Frontal cortex (tissue), 4 donors: ENCODE measurements at places on chromosomes 16 and 17. TPM values are rescaled to one million over a fixed set of nuclear protein-coding genes. Genes with fewer than 3 reads are reported as not detected.
A peak's percentile ranks its signal among the peaks of the same experiment; 100 is the strongest.

ADGRG3 gene
- not detected for total RNA-seq

KRT31 gene
- 1.2 TPM for total RNA-seq

DPEP1 gene
- 2.4 TPM for total RNA-seq

CCL4 gene
- 1.2 TPM for total RNA-seq

ST3GAL2 gene
- 26.9 TPM for total RNA-seq

KCNJ2 gene
- 13.5 TPM for total RNA-seq

DNAI2 gene
- total RNA-seq: not detected

CASKIN1 gene
- 15.9 TPM for total RNA-seq

TMEM238L gene
- total RNA-seq: not detected

KRT12 gene
- total RNA-seq: not detected

CDH3 gene
- 9.4 TPM for total RNA-seq

TMEM100 gene
- total RNA-seq: 3.3 TPM

GRCh38 chr17:51524524-51524923 is 264.2 kb downstream of the UTP18 start:
- no peak for DNase-seq

GRCh38 chr17:27994586-27994985 is 47.9 kb upstream of the NLK start:
- no peak for DNase-seq

- no peak for DNase-seq
Measured at GRCh38 chr17:34798581-34798980, 162.7 kb downstream of the CCT6B start.

DNA sequence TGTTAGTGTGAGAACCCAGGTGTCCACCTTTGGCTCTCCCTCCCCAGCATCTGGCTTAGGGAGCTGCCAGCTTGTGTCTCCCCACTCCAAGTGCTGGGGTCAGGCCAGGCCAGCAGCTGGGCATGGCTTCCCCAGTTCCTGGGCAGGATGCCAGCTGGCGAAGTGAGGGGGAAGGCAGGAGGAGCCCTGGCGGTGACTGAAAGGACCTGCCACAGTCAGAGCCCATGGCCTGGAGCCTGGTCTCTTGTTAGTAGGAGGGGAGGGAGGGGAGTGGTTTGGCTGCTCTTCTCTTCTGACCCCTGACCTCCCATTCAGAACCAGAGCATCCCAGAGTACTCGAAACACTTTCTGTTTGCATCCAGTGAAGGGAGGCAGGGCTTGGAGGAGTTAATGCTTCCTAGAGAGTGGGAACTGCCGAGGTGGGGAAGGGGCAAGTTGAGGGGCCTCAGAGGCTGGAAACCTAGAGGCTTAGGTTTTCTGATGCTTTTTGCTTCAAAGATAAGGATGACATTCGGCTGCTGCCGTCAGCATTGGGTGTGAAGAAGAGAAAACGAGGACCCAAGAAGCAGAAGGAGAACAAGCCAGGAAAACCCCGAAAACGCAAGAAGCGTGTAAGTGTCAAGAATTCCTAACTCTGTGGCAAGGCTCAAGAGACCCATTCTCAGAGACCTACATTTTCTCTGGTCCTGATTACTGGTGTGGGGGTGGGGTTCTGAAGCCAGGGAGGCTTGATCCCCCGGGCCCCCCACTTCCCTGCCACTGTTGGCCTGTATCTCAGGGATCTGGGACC is 772 bp downstream of the CHD3 start:
- DNase-seq: peak; percentile 90

- DNase-seq: no peak
Measured at GRCh38 chr16:10465821-10466220, 80.0 kb downstream of the ATF7IP2 start.

DNA sequence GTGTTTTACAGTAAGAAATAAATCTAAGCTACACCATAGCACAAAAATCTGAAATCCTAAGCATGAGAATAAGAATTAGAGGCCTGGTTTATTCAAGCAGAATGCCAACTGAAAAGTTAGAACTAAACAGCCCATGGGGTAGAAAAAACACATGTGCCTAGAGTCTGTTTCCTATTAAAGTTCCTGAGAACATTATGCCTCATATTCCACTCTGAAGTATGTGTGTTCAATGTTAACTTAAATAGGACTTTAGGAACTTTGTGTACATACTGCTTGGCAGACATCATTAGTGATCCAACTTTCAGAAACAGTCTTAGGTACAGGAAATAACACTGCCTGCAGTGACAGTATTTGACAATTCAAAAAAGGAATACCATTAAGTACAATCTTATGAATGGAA is 18.2 kb downstream of the HEATR6 start:
- no peak for DNase-seq

GRCh38 chr16:75228143-75228976 is 9.6 kb downstream of the CTRB1 start:
- no peak for DNase-seq

DNA sequence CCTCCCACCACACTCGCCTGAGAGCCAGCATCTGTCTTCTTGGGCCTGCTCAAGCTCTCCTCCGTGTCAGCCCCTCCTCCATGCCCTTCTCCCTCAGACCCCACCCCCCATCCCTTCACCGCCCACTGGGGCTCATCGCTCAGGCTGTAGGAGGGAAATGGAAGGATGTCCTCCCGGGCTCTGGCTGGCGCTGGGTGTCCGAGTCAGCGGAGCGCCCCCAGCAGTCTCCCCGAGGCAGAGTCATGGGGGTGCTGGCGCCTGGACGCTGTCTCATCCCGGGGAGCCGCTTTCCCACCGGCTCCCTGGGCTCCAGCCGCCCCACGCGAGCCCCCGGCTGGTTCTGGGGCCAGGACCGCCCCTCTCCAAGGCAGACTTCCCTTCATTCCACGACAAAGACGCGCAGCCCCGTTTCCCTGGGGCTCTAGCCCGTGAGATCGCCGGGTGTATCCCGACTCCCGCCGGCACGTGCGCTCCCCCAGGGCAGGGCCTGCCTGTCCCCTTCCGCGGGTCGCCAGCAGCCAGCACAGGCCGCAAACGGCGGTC is 428 bp upstream of the ANTKMT start:
- DNase-seq: peak; percentile 75

- peak; percentile 36 for DNase-seq
Measured at GRCh38 chr17:4738136-4739121, 1.2 kb upstream of the ZMYND15 start.

DNA sequence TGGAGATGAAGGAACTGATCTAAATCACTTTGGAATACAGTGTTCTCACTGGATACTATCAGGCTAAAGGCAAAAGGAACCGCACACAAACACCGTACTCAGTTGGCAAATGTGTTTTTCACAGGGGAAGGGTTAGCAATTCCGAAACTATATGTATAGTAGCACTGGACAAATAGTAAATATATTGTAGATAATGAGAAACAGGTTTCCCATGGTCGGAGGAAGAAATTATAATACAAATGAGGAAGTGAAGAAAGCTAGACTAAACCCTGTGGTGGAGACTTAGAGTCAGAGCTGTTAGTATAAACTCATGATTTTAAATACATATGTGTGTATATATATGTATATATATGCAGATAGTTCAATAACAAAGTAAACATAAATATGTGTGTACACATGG is 414.1 kb upstream of the SALL1 start:
- DNase-seq: no peak

- DNase-seq: no peak
Measured at GRCh38 chr17:64240741-64241347, 22.2 kb downstream of the TEX2 start.

DNA sequence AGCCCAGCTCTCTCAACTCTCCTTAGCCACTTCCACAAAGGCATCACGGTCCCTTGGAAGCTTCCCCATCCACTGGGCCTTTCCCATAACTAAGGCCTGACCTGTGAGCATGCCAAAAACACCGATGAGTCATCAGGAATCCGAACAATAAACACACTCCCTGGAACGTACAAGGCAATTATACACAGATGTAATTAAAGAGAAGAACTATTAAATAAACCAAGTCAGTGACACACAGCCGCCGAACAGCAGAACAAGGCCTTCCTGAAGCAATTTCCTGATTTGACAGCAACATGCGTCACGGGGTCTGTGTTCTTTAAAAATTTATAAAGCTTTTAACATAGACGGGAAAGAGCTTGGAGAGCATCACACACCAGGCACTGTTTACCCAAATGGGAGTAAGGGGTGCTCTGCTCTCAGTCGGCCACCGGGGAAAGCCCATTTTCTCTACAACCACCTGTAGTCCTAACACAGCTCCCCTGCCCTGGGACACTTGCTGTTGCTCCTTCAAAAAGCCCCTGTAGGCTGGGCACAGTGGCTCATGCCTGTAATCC is 29.4 kb downstream of the COG7 start:
- no peak for DNase-seq

- DNase-seq: no peak
Measured at GRCh38 chr17:17844500-17844899, 7.7 kb upstream of the SREBF1 start.

GRCh38 chr16:4283939-4284338 is 11.1 kb upstream of the TFAP4 start:
- no peak for DNase-seq

GRCh38 chr17:59829217-59830006 is 63.3 kb downstream of the TUBD1 start:
- no peak for DNase-seq

DNA sequence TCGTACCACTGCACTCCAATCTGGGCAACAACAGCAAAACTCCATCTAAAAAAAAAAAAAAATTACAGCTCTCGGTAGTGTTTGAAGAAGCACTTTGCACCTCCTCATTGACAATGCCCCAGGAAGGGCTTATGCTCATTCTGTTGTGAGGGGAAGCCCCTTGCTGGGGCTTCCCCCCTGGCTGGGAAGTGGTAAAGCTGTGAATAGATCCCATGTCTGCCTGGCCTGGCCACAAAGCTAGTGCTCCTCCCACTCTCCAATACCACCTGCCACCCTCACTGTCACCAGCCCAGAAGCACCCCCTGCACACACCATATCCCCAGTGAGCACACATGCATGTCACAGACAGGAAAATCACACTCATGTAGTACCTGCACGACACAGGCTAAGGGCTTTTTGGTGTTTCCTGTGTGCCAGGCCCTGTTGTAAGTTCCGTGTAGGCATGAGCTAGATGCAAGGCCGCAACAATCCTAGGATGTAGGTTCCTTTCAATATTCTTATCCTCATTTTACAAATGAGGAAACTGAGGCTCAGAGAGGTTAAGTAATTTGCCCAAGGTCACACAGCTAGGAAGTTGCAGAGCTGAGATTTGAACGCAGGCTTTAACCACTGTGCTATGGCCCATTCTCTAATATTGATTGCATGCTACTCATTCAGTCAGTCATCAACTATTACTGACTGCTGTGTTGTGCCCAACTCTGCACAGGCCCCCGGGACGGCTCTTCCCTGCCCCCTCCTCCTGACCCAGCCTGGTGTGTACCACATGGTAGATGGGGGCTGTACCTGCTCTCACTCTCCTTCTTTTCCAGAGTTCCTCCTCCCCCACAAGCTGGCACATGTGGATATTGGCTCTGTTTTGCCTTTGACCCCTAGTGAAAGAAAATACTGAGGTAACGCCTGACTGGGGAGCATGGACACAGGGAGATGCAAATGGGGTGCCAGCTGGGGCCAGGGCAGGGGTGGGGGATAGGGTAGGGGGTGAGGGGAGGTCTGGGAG is 11.9 kb upstream of the COL1A1 start:
- no peak for DNase-seq

- DNase-seq: no peak
Measured at GRCh38 chr16:2884041-2884451, 1.0 kb downstream of the FLYWCH2 start.

DNA sequence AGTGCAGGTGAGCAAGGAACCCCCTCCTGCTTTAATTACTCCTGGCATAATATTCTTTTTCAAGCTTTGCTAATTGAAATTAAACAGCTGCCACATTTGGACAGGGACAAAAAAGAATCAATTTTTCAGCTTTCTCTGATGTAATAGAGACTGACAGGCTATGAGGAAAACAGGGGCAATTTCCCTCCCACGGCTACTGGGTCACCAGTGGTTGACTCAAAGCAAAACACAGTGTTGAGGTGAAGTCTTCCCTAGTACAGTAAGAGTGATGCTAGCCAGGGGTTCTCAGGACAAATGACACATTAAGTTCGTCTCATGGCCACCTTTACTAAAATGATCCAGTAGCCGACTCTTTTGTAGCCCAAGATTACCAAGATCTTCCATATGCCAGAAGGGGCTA is 38.6 kb upstream of the PMFBP1 start:
- DNase-seq: no peak

DNA sequence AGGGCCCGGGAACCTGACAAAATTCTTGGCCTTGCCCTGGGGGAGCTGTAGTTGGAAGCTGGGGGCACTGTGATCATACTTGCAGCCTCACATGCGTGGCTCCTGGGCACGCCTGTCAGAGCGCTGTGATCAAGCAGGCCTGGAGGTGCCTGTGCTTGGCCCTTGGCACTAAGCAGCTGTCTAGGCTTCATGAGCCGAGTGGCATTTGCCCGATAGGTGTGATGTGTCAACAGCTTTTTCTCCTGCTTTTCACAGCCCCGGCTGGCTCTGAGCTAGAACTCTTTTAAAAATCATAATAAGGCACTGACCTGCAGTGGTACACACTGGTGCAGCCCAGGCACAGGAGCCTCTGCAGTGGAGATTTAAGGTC is 113.8 kb downstream of the SOCS1 start:
- no peak for DNase-seq

DNA sequence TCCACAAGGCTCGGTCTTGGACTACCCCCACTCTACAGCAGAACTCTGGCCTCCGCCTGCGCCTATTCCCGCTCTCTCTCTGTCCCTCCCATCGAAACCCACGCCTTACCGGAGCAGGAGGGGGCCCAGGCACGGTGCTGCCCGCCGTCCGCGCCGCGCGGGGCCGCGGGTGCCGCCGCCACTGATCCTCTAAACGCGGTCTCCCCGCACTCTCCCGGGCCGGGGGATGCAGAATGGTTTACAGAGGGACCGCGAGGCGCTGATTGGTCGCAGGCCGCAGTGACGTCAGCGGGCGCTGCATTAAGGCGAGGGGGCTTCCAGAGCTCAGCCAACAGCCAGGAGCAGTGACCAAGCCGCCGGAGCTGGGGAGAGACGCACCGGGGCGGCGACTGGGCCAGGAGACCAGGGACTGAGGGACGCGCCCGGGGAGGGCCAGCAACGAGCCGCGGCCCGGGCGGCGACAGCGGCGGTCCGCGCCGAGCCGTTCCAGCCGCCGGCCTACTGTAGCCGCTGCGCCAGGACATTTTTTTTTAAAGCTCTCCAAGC is 747 bp upstream of the LHX1 start:
- peak; percentile 40 for DNase-seq

DNA sequence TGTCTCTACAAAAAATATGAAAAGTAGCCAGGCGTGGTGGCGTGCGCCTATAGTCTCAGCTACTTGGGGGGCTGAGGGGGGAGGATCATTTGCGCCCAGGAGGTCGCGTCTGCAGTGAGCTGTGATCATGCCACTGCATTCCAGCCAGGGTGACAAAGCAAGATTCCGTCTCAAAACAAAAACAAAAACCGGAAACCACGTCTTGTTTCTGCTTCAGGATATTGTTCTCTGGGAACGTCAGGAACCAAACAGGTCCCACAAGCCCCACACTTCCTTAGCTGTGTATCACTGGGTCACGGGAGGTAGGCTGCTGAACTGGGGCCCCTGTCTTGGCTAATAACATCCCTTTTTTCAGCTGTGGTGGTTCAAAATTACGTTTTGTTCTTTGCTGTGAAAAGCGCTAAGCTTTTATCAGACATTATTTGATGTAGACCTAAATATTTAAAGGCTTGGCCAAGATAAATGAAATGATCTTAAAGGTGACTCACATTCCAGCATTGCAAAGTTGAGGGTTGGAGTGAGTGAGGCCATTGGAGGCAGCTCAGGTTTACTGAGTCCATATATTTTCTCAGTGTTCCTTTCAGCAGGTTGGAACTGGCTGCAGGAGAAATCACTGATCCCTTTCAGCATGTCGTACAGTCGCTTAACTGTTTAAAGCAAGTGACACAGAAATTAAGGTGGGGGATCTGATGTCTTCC is 16.4 kb upstream of the SEC14L1 start:
- DNase-seq: no peak

GRCh38 chr17:75267411-75268232 is 3.4 kb downstream of the MIF4GD start:
- DNase-seq: no peak
